Activated T-helper 17 cell treated with anti-CD3 and anti-CD28 coated beads, Interleukin-2, amount 50 U/mL, for 72 hours (primary cell): ENCODE measurements at places on chromosomes 1 and 21. TPM values are rescaled to one million over a fixed set of nuclear protein-coding genes. Genes with fewer than 3 reads are reported as not detected.
A peak's percentile ranks its signal among the peaks of the same experiment; 100 is the strongest.

DNA sequence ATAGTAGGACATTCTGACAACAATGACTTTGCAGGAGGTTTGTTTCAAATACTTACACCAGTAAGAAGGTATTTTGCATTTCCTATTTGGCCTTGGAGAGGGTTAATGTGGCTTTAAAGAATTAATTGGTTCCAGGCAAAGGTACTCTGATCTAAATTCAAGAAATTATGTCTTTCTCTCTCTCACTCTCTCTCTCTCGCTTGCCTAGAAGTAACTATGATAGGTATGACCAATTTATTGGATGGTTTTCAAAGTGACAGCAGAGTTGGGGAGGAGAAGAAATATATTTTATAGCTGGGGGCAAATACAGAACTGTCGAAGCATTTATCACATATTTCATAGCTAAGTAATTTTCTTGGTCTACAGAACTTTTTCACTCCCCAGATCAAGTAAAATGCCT is 116.0 kb downstream of the ATP6V1G3 start:
- ATAC-seq: no peak

- no peak for ATAC-seq
Observed at GRCh38 chr1:9691108-9691445, 39.5 kb downstream of the PIK3CD start.

- ATAC-seq: peak; percentile 93
Observed at GRCh38 chr1:230327892-230328284, 98.2 kb downstream of the PGBD5 start.

DNA sequence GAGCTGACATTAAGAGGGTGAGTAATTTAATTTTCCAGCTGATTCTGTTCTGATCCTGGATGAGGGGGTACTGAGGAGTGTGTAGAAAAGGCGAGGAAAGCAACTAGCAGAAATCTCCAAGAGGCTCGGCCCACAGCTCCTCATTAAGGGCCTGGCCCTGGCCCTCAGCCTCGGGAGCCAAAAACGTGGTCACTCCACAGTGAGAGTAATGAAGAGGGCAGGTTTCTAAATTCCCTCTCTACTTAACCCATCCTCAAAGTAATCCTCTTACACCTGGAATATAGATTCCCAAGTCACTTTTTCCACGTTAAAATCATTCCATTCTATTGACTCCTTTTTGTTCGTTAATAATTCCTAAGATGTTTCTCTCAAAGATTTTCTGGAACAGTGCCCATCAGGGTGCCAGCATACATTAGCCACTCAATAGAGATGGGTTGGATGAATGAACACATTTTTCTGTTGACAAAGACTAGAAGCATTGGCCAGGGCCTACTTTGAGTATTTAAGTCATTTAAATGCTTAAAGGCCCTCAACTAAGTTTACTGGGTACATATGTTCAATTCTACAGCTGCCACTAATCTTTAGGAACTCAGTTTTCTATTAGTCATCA is 1.1 kb upstream of the COL11A1 start:
- ATAC-seq: no peak

TMEM69 gene
- 28.8 TPM for total RNA-seq
